Amniotic stem cell (primary cell): ENCODE measurements at places on chromosomes 16 and 17.

DNA sequence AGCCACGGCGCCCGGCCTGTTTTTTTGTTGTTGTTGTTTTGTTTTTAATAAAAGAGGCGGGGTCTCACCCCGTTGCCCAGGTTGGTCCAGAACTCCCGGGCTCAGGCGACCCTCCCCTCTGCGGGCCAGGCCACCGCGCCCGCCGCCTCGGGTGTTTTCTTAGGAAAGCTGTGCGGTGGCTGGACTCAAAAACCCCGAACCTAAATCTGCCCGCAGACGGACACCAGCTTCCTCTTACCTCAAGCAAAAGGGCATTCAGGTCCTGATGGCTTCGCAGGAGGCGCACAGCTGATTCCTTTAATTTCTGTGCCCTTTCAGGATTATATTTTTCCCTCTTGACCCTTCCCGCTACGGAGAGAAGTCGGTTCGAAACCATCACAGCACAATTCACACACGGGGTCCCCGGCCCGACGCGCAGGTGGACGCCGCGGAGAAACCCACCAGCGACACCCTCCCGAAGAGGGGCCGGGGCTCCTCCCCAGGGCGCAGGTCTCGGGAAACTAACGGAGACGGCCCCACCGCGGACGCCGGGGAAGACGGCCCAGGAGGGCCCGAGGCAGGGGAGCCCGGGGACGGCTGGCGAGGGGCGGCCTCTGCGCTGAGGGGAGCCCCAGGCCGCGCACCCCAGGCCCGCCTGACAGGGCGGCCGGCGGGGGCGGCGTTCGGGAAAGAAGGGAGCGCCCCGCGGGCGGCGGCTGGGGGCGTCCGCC, 653 bp downstream of the FANCA start:
- no peak for DNase-seq

DNA sequence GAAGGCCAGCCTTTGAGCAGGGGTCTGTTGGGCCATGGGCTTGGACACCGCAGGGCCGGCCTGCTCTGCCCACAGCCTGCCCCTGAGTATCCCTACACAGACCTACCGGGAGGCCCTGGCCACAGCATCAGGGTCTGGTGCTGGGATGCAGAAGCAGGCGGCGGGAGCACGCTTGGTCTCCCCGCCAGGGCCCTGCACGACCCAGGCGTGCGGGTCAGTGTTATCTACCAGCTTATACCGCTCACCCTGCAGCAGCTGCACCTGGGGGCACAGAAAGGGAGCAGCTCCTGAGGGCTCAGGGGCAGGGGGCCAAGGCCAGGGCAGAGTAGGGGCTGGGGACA, 8.8 kb downstream of the EVPL start:
- no peak for DNase-seq

- no peak for DNase-seq
These were observed 16.1 kb upstream of the KCNJ2 start for GRCh38 chr17:70153210-70153609.

DNA sequence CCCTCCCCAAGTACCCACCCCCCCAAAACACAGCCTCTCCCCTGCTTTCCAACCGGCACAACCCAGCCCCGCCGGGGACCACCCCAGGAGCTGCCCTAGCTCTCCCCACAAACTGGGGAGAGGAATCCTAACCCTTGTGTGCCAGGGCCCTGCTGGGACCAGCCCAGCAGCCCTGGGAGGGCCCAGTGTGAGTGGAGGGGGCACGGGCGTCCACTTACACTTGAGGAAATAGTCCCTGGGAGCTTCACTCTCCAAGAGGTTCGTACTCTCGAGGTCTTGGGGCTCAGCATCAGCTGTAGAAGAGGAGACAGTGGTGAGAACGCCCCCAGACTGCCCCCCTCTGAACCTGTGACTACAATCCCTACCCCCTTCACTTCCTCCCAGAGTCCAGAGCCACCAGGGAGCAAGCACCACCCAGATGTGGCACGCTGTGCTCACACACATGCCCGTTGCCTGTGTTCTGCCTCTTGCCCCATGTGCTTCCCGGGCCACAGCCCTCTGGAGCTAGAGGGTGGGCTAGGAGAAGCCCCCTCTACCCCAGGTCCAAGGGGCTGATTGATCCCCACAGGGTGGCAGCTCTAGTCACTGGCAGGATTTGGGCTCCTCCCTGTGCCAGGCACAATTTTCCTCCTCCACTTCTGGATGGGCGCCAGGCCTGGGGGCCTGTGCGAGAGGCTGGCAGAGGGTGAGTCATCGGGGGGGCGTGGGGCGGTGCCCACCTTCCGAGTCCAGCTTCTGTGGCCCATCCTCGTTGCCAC, 3.0 kb downstream of the TRIM47 start:
- no peak for DNase-seq

DNA sequence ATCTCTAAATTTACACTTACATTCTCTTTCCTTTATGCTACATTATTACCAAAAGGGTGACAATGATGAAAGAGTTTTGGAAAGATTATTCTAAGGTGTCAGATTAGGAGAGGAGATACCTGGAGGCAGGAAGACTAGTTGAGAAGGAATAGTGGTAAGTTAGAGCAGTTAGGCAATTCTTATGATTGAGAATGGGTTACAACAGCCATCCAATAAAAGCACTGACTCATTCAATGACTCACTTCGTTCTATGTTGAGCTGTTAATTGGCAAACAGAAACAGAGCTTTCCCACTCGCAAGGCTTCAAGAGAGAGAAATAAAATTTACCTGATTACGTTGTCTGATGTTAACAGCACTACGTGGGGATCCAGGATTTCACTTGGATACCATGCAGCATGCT, 5.8 kb downstream of the NUP88 start:
- DNase-seq = peak; percentile 58

DNA sequence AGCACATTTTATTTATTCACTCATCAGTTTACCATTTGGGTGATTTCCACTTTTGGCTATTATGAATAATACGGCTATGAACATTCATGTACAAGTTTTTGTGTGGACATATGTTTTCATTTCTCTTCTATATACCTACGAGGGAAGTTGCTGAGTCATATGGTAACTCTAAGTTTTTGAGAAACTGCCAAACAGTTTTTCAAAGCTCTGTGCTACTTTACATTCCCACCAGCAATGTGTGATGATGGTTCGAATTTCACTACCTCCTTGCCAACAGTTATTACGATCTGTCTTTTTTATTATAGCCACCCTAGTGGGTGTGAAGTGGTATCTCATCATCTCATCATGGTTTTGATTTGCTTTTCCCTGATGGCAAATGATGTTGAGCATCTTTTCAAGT, 63.7 kb upstream of the MRTFB start:
- peak; percentile 12 for DNase-seq

GRCh38 chr16:13348416-13348815, 447.0 kb downstream of the SHISA9 start:
- DNase-seq = no peak

DNA sequence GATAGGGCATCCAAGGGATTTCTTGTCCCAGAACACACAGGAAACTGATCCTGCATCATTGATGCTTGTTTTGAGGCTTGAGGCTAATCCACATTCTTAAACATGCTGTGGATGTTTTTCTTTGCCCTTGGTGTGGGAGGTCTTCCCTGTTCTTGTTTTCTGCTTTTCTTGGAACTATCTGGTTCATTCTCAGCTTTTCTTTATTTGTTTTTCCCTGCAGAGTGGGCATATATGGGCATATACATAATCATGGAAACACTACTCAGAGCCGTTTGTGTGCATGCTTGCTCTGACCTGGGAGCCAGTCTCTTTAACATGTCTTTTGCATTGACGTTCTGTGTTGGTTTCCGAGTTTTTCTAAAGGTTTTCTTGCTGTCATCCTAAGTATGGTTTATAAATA, 300.0 kb downstream of the SNX29 start:
- no peak for DNase-seq

GRCh38 chr17:41131979-41132378, 8.0 kb upstream of the KRTAP4-12 start:
- no peak for DNase-seq

DNA sequence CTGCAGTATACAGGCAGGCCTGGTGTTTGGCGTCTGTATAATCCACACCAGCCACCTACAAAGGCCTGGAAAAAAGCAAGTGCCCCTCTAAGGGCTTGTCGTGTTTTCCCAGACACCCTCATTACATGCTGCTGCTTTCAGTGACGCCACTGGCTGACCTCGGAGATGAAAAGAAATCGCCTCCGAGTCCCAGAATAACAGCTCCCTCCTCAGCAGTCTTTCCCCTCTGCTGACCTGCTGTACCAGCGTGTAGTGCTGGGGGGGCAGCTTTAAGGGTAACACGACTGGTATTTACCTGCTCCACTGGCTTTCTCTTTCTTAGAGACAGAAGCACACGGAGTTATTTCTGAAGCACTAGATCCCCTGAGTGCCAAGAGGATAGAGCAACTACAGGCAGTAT, 296.8 kb downstream of the GRIN2A start:
- DNase-seq = no peak

DNA sequence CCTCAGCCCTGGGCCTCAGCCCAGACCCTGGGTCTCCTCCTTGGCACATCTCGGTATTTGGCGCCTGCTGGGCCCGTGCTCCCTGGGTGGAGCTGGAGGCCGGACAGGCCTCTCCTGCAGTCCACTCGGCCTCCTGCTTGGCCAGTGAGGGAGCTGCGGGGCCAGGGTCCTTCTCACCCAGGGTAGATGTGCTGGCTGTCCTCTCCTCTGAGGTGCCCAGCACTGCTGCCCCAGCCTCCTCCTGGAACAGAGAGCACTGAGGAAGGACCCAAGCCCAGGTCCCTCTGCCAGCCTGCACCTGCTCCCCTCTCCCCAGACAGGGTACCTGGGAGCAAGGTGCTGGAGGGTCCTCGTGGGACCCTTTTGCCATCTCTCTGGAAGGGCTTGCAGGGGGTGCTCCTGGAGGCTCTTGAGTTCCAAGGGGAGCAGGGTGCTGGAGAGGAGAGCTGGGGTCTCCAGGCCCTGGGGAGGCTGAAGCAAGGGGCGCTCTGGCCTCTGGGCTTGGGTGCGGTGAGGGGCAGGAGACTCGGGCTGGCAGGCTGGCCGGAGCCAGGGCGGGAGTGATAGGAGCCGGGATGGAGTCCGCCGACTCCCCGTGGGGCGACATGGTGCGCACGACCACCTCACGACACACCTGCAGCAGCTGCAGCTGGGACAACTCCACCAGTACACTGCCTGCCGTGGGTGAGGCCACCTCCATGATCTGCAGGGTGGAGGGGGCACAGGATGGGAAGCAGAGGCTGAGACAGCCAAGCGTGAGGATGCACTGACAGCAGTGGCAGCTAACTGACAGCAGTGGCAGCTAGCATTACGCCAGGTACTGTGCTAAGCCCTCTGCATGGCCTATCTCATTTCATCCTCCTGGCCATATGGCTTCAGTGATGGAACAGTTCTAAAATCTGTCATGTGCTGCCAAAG, 17.8 kb downstream of the TSPOAP1 start:
- DNase-seq = no peak

DNA sequence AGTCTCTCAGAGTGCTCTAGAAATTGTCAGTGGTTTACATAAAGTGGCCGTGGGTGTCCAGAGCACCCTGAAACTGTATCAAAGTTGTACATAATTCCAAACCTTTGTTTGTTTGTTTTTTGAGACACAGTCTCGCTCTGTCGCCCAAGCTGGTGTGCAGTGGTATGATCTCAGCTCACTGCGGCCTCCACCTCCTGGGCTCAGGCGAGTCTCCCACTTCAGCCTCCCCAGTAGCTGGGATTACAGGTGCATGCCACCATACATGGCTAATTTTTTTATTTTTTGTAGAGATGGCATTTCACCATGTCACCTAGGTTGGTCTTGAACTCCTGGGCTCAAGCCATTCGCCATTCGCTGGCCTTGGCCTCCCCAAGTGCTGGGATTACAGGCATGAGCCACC, 24.3 kb upstream of the ADGRG1 start:
- DNase-seq = no peak

DNA sequence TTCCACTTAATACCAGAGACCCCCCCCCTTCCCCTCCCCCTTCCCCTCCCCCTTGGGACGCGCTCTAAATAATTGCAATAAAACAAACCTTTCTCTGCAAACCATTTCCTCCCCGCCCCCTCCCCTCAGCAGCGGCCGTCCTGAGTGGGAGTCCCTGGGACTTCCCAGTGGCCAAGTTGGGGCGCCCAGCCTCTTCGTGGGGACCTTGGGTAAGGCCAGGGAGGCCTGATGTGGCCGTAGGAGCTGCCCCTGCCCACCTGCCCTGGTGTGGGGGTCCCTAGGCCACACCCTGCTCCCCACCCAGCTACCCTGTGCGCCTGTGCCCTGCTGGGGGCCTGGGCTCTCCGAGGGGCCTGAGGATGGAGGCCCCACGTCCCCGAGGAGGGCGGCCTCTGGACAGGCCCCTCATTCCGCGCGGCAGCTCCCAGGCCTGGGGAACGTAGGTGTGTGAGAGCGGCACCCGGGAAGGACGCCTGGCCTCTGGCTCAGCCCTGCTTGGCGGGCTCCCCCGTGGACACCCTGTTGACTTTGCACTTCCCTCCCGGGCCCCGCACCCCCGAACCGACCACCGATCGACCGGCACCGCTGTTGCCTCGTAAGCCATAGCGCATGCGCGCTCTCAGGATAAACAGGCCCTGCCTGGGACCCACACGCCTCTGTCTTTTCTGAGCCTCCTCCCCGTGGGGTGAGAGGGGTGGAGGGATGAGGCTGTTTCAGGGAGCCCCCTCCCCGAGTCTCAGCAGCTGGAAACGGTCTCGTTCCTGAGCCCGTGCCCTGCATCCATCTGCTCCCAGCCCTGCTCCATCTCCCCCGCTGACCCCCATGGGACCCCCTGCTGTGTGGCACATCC, 9.0 kb downstream of the NTHL1 start:
- DNase-seq = no peak

DNA sequence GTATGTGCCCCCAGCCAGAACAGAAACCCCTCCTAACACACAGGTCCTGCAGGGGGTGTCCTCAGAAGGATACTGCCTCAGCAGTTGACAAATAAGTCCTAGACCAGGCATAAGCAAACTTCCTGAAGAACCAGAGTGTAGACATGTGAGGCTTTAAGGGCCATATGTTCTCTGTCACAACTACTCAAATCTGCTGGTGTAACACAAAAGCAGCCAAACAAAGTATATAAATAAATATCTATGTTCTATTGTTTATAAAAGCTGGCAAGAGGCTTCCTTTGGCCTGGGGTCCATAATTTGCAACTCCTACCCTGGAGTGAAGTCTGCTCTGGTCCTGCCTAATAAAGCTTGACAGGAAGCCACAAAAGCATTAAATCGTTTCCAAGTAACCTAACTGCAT, 9.9 kb downstream of the FAM83G start:
- no peak for DNase-seq

DNA sequence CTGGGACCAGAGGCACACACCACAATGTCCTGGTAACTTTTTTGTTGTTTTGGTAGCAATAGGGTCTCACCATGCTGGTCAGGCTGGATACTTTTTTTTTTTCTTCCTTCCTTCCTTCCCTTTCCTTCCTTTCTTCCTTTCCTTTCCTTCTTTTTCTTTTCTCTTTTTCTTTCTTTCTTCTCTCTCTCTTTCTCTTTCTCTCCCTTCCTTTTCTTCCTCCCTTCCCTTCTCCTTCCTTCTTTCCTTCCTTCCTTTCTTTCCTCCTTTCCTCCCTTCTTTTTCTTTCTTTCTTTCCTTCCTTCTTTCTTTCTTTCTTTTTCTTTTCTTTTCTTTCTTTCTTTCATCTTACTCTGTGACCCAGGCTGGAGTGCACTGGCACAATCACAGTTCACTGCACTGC, 18.4 kb upstream of the ULK2 start:
- DNase-seq = no peak

GRCh38 chr17:51355441-51356410, 95.4 kb downstream of the UTP18 start:
- DNase-seq = no peak

GRCh38 chr17:27494192-27495091, 38.2 kb downstream of the KSR1 start:
- DNase-seq = no peak

GRCh38 chr16:29984764-29985147, 10.7 kb downstream of the HIRIP3 start:
- no peak for DNase-seq

GRCh38 chr16:11161974-11162373, 94.0 kb downstream of the SOCS1 start:
- DNase-seq = no peak
